ENCODE measurements at places on chromosomes 4 and X. TPM values are rescaled to one million over a fixed set of nuclear protein-coding genes. Genes with fewer than 3 reads are reported as not detected.
A peak's percentile ranks its signal among the peaks of the same experiment; 100 is the strongest.

- DNase-seq = no peak
Observed at GRCh38 chr4:108119199-108119800, 49.4 kb downstream of the LEF1 start.

GRCh38 chr4:81440949-81441348 lies 30.8 kb downstream of the RASGEF1B start:
- no peak for DNase-seq

DNA sequence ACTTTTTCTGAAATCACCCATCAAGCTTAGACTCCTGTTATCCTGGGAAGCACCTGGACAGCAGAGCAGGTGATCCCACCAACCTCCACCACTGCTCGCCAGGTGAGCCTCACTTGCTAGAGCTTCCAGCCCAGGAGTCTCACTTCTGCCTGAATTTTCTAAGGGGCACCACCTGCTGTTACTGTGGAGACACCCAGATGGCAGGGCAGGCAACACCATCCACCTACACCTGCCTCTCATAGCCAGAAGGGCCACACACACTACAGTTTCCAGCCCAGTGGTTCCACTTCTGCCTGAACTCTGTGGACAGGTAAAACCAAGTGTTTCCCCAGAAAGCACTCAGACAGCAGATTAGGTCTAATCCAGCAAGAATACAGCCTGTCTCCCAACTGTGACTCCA lies 262.0 kb downstream of the ARAP2 start:
- no peak for DNase-seq

DNA sequence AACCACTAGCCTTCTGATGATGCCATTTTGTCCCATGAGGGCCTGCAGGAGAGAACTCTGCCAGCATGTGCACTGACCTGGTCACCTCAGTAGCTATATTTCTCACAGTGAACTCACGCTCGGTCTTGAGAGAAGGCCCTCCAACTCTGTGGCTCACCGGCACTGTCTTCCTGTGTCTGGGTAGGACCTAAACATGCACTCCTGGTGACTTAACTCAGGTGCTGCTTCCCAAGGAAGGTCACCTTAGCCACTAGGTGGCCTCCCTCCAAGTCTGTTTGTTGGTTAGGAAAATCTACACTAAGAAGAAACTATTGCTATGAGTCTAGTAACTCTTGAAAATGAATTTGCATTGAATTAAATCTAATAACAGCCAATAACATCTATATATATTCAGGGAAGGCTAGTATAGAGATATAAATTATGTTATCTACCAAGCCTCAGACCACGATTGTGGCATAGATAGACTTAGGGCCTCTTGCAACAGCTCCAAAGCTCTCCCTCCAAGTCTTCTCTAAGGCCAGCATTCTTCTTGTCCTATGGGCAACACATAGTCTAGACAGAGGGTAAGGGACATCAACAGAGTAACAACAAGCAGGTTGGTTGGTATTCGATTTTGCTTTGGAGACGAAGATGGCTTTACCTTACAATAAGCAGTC lies 24.7 kb downstream of the TLR10 start:
- peak; percentile 37 for DNase-seq

- DNase-seq = peak; percentile 72
Observed at GRCh38 chr4:145805490-145805889, 125.5 kb downstream of the C4orf51 start.

DNA sequence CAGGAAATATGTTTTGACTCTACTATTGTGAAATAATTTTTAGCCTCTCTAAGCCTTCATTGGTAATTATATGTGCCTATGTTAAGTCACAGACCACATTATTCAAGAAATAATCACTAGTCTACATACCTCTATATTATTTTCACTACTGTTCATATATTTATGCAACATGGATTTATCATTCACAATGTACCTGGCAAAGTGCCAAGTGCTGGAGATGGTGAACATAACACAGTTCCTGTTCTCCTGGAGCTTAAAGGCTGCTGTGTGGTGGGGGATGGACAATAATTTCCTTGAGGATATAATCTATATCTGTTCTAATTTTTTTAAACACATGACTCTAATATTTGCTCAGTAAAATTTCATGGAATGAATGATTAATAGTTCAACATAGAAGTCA lies 527.7 kb upstream of the CXorf51A start:
- DNase-seq = no peak

DNA sequence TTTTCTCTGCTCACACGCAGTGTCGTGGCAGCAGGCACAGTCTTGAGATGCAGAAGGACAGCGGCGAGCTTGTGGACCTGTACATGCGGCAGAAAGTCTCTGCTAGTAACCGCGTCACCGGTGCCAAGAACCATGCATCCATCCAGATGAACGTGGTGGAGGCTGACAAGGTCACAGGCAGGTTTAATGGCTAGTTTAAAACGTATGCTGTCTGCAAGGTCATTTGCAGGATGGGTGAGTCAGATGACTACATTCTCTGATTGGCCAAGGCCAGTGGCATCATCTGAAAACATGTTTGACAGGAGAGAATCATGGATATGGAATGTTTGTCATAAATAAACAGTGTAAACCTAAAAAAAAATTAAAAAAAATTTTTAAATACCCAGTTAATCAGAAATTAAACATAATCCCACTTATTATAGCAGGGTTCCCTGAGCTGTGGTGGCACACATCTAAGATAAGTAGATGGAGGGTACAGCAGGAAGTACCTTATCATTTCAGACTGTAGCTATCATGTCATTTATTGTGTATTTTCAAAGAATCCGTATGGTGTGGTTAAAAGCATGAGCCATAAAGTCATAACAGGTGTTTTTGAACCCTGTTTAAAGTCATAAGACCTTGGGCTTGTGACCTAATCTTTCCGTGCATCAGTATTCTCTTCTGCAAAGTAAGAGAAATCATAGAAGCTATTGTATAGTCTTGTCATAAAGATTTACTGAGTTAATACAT lies 7.5 kb upstream of the BMP2K start:
- DNase-seq = no peak

DNA sequence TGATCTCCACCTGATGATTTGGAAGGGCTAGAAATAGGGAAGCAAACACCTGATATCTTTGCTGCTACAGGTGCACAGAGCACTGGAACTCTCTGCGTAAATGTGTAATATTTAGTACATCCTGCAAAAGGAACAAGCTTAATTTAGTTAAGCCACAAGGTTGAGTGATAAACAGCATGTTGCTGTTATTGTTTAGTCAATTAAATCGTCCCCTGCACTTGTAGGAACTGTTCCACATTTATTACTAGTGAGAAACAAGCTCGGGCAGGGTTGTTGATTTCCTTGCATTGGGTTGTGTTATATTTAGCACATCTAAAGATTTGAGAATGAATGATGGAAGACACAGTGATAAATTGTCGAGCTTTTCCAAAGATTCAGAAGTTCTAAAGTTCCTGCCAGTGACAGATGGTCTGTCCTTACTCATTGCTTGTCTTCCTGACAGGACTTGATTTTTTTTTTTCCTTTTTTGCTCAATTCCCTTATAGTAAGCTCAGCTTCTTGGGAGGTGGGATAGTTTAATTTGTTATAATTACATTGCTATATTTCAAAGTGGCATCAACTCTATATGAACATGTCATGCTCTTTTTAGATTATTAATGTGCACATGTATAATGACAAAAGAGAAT lies 627.0 kb upstream of the ATOH1 start:
- DNase-seq = no peak

GRCh38 chr4:2482693-2483092 lies 13.8 kb downstream of the RNF4 start:
- no peak for DNase-seq

GRCh38 chr4:5558502-5558901 lies 149.9 kb downstream of the EVC2 start:
- DNase-seq = no peak

Gene ARHGAP36
- total RNA-seq = not detected

Gene CCNA2
- 88.3 TPM for total RNA-seq

Gene SPATA4
- total RNA-seq = not detected

Gene PNCK
- total RNA-seq = not detected
